ENCODE measurements at places on chromosomes 6 and 20.
A peak's percentile ranks its signal among the peaks of the same experiment; 100 is the strongest.

DNA sequence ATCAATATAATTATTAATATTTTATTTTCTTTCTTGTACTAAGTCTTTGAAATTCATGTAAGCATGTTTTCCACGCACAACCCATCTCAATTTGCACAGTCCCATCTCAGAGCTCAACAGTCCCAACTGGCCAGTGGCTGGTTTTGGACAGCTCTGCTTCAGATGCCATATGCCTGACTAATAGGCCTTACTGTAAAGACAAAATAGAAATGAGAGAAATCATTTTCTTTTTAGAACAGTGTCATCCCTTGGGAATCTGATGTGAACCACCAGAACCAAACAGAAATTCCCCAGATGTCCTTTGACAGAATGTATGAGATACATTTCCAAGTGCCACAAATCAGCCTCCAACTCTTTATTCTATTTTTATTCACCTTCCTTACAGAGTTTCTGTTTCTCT lies 338.9 kb downstream of the ESR1 start:
- no peak for DNase-seq

DNA sequence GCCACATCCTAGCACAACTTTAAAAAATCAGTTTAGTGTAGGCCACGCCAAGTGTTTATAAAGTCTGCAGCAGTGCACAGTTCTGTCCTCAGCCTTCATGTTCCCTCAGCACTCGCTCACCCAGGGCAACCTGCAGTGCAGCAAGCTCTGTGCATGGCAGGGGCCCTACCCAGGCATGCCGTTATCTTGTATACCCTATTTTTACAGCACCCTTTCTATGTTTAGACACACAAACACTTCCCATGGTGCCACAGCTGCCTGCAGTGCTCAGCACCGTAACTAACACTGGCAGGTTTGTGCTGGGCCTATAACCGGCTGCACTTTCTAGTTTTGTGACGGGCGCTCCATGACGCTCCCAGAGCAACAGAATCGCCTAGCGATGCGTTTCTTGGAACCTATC lies 43.8 kb downstream of the ZBTB46 start:
- no peak for DNase-seq

DNA sequence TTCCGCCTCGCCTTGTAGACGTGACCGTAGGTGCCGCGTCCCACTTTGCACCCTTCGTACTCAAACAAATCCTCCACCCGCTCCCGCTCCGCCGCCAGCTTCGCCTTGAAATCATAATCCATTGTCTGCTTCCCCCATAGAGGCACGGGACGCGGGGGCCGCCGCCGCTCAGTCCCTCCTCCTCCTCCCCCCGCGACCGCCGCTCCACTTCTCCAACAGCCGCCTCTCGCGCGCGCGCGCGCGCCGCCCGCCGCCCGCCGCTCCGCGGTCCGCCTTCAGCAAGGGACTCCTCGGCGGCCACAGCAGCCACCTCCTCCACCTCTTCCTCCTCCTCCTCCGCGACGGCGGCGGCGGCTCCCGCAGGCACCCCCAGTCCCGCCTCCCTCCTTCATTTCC lies 256 bp downstream of the CDK19 start:
- peak; percentile 39 for DNase-seq

- DNase-seq = no peak
Measured at GRCh38 chr20:19913349-19913748, 103.8 kb upstream of the NAA20 start.

GRCh38 chr6:53437557-53438202 lies 88.9 kb upstream of the ELOVL5 start:
- DNase-seq = peak; percentile 68

- DNase-seq = no peak
Measured at GRCh38 chr6:7960141-7960540, 49.6 kb upstream of the TXNDC5 start.

GRCh38 chr20:40678286-40678875 lies 10.7 kb downstream of the MAFB start:
- DNase-seq = no peak

DNA sequence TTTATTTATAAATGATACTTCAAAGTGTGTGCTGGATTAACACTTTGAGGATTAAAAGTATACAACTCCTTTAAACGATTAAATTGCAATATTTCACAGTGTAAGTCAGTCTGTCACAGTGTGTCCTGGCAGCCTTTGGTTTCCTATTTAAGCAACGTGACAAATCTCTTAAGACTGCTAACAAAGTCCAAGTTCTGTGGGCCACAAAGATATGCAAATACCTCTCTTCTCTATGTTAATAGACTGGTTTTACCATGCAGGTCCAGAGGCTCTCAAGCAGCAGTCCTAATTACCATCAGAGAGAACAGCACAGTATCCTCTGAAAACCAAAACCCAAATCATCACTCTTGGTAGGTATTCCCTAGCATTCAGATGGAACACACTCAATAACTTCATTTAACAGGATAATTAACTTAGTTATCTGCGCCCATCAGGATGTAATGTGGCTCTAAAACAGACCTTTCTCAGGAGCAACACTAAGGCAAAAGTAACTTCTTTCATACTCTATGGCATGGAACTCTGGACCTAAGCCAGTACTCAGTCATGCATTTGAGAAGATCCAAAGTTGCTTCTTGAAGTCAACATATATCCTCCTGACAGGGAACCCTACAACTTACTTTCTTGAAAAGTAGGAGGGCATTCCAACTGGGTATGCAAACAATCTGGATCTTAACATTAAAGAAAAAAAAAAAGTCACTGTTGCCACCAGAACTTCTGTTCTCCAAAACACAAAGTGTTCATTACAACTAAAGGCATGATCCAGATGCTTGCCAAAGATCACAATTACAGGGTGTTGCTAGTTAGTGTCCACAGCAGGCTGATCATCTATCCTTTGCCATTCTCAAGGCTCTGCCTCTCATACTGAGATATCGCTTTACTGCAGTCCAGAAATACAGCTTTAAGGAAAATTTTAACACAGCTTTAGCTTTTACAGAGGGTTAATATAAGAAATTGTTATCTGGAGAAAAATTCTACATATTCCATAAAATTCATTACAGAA lies 53.2 kb downstream of the MAN1A1 start:
- no peak for DNase-seq
